Small intestine (tissue), 16 donors: ENCODE measurements at places on chromosomes 7 and 10. TPM values are rescaled to one million over a fixed set of nuclear protein-coding genes. Genes with fewer than 3 reads are reported as not detected.

GRCh38 chr7:142868986-142869415 is 14.1 kb downstream of the EPHB6 start:
- DNase-seq: no peak
- H3K27ac ChIP-seq: no peak overlapping the region
- peaks cover 20% of the 10 kb centered on the region for H3K36me3 ChIP-seq
- no peak overlapping the region for H3K4me3 ChIP-seq

The NRG3 gene
- polyA plus RNA-seq: not detected

- no peaks in the 10 kb centered on the region for H3K4me1 ChIP-seq
- H3K27ac ChIP-seq: no peak overlapping the region
- no peaks in the 10 kb centered on the region for H3K27me3 ChIP-seq
- peaks cover 64% of the 10 kb centered on the region for H3K36me3 ChIP-seq
- DNase-seq: no peak
- no peak overlapping the region for H3K4me3 ChIP-seq
Observed at GRCh38 chr10:13331646-13332045, 16.4 kb downstream of the SEPHS1 start.

- DNase-seq: no peak
- no peaks in the 10 kb centered on the region for H3K27me3 ChIP-seq
- H3K4me1 ChIP-seq: no peaks in the 10 kb centered on the region
- H3K36me3 ChIP-seq: no peaks in the 10 kb centered on the region
- no peak overlapping the region for H3K27ac ChIP-seq
- no peak overlapping the region for H3K4me3 ChIP-seq
Observed at GRCh38 chr7:3412871-3413270, 111.8 kb downstream of the SDK1 start.

- no peaks in the 10 kb centered on the region for H3K4me1 ChIP-seq
- no peaks in the 10 kb centered on the region for H3K36me3 ChIP-seq
- no peaks in the 10 kb centered on the region for H3K27me3 ChIP-seq
- no peak for DNase-seq
- no peak overlapping the region for H3K4me3 ChIP-seq
Observed at GRCh38 chr10:11236234-11236633, 218.6 kb downstream of the CELF2 start.
